HEK293T (cell line): ENCODE measurements at places on chromosomes 4 and X.

GRCh38 chr4:7660176-7661039, 225.7 kb upstream of the PSAPL1 start:
- no peak for DNase-seq

DNA sequence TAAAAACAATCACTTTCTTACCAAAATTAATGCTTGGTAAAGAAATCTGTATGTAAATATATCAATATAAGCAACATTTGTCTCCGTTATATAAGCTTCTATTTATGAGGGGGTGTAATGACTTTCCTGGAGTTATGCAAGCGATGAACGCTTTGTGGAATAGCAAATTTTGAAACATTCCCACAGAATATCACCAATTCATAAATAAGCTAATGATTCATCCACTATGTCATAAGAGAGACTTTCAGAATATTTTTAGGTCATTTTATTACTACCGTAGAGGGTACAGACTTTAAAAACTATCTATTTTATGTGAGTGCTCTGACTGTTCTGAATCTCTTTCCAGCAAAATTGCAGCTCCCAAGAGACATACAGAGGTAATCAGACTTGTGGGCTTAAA, 179.5 kb upstream of the FTHL17 start:
- DNase-seq, result no peak

- DNase-seq, result no peak
Observed at GRCh38 chr4:184932343-184932742, 85.9 kb upstream of the HELT start.

DNA sequence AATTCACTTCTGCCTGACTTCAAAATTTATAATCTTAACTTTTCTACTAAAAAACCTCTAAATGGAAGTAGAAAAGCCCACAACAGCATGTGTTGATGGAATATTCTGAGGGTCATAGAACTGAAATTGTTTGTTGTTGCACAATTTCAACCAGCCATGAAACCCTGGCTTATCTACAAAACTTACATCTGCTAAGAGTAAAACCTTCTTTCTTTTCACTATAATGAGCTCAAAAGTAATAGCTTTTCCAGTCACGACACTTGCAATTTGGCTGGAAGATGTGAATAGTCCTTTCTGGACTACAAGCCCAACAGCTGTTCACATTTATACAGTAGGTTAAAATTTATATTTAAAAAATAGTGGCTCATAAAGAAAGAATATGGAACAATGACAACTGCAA, 250.0 kb downstream of the GPAT3 start:
- no peak for DNase-seq

GRCh38 chrX:115494161-115494560, 66.8 kb upstream of the PLS3 start:
- no peak for DNase-seq

DNA sequence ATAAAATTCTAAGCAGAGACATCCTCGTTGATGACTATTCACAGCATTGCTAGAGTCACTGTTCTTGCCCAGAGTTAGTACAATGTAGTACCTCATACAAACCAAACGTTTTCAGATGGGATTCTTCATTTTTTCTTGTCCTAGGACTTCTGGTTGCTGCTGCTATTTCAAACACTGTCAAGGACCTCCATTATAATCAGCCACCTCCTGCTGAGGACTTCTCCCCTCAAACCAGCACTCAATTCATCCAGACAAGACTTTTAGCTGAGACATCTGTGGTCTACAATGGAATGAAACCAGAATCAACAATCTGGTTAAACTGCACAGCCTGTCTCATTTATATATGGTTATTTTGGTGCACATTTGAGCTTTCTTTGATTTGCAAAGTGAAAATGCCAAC, 1008.8 kb downstream of the STPG2 start:
- DNase-seq, result no peak

DNA sequence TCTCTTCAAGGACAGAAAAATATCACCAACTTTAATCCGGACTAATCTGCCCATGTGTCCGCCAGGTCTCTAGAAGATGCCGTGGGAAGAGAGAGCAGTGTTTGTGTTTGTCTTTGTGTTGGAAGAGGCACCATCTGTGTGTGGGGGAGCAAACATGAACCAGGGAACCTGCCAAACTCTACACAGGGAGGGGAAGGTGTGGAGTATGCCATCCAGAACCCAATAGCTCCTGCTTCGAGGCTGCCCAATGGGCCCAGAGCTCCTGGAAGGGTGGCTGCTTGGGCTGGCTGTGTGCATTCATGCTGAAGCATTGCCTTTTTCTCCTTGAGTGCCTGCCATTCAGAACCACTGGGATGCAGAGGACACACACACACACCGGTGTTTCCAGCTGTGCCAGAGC, 536.2 kb downstream of the MID1IP1 start:
- DNase-seq, result no peak

- DNase-seq, result no peak
Observed at GRCh38 chr4:23130845-23131244, 438.1 kb downstream of the GBA3 start.

DNA sequence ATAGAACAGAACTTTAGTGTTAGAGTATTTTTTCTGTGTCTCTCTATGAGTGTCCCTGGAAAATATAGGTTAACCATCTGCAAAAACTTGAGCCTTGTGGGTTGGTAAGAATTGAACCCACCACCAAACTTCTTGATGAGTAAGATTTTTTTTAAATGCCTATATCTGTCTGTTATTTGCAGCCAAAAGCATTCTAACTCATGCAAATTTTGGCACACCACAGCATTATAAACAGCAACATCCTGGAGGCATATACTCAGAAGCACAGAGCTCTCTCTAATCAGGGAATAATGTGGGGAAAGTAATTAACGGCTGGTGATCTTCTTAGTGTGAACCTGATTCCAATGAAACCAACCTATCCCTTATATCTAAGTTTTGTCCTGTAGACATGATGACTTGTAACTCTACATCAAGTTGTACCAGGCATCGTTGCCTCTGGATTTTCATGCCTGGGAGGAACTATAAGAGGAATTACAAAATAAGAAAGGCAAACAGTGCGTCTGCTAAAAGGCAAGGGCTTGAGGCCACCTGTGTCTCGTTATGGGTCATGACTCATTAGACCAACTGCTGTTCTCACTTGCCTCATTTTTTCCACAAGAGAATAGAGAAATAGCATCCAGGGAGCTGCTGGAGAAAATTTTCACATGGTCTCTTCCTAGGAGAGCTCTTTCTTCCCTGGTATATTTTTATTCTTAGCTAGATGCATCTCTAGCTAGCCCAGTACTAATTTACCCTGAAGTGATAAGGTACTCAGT, 202.4 kb downstream of the CHIC2 start:
- DNase-seq, result no peak

DNA sequence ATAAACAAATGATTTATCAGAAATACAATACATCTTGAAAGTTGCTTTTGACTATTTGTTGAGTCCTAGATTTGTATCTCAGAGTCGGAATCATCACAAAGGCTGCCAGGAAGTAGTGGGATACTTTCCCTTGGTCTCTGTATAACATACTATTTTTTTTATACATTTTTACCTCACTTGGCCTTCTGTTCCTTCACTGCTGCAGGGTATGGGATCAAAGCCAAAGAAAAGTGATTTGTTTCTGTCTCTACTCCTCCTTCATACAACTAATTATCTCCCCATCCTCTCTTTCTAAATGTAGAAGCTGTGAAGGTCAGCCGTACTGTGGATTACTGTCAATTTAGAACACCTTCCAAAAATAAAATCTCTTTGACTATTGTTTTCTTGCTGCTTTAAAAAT, 24.9 kb downstream of the PALLD start:
- DNase-seq, result no peak

DNA sequence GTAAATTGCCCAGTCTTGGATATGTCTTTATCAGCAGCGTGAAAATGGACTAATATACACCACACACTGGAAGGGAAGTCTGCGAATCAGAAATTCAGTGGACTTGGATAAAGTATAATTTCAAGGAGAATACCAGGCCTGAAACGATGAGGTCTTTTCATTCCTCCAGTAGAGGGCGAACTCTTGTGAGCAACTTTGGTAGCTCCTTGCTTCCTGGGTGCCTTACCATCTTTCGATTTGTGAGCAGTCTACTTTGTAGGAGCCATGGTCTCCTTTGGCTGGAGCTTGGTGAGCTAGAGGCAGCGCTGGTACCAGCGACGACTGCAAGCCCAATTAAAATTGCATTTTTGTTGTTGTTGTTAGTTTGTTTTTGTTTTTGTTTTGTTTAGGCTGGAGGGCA, 791.9 kb downstream of the FAT4 start:
- DNase-seq, result peak; percentile 7

DNA sequence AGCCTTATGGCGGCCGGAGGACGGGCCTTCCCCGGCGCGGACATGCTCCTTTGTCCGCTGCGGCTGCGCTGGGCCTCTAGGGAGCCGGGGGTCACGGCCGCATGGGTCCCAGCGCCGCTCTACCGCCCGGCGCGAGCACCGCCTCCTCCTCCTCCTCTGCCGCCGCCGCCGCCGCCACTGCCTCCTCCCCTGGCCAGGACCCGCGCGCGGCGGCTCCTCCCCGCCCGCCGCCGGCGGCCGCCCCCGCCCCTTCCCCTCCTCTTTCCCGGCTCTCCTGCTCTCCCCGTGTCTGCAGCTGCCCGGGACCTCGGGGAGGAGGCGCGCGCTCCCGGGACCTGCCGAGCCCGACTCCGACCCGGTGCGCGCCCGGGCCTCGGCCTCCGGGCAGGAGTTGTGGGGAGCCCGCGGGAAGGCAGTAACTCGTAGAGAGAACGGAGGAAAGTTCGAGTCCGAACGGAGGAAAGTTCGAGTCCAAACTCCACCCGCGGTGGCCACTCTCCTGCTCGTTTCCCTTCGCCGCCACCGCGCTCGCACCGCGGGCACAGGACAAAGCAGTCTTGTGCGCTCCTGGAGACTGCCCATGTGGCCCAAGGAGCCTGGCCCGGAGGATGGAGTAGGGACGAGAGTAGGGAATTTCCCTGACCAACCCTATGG, at the start of gene ADGRA3:
Gene ADGRA3 (minus strand): TSS at position 179 of the 654 bp plus-strand sequence. CDS start 282 bp downstream, outside the sequence.
- peak; percentile 61 for DNase-seq

- DNase-seq, result no peak
Observed at GRCh38 chr4:1359144-1359501, 12.1 kb downstream of the UVSSA start.

GRCh38 chr4:79852305-79852730, 220.7 kb downstream of the ANTXR2 start:
- no peak for DNase-seq

DNA sequence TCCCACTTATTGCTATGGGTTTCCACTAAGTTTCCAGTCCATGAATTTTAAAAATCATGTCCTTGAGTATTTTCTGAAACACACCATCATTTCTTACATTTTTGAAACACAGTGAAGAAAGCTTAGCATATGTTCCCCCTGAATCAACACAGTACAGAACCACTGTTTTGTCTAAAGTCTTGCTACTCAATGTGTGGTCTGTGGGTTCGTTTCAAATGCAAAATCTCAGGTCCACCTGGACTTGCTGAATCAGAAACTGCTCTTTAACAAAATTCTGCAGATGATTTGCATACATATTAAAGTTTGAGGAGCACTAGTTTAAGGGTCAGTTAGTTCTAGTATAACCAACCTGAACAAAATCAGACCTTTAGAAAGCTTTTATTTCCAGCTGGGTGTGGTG, 60.4 kb downstream of the SUPT20HL2 start:
- no peak for DNase-seq

DNA sequence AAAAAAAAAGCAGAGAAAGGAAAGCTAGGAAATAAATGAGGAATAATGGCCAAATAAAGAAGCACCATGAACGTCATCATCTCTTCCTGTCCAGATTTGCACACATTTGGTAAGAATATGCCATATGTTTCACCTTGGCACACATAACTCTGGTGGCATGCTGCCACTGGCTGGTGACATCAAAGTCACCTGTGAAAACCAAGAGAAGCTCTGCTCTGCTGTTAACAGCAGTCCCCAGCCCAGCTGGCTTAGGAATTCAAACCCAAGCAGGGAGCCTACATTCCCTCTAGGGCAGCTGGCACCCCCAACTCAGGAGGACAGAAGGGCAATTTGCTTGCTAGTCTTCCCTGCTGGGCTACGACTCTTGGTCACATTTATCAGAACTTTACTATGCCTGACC, 77.6 kb downstream of the RASL11B start:
- no peak for DNase-seq

- peak; percentile 17 for DNase-seq
Observed at GRCh38 chrX:3712870-3713224, 602 bp downstream of the PRKX start.

GRCh38 chr4:112410364-112410763, 105.6 kb downstream of the NEUROG2 start:
- DNase-seq, result no peak

GRCh38 chr4:173152104-173152503, 16.5 kb upstream of the GALNT7 start:
- no peak for DNase-seq

- DNase-seq, result no peak
Observed at GRCh38 chrX:80807606-80807991, 2.1 kb downstream of the BRWD3 start.

GRCh38 chr4:60089546-60090273, 1110.4 kb upstream of the ADGRL3 start:
- DNase-seq, result no peak

DNA sequence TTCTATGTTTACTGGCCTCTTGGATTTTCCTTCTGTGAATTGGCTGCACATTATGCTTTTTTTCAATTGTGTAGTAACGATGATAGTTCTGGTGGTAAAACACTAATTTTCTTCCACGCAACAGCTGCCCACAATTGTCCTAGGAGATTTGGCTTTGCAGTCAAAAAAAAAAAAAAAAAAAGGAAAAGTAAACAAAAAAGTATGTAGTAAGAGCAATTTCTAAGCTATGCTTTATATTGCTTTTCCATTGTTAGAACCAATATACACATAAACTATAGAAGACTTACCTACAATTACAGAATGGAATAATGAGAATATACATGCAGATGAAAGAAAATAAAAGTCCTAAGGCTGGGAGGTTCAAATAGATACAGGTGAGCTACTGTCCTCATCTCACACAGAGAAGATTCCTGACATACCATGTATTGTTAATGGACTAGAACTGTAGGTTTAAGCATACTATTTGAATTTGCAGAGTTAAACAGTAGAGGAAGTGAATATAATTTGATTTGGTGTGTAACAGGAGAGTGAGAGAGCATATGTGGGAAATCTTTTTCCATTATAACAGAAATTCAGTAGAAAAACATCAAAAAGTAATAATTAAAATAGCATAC, 976.2 kb downstream of the RAB28 start:
- DNase-seq, result no peak

DNA sequence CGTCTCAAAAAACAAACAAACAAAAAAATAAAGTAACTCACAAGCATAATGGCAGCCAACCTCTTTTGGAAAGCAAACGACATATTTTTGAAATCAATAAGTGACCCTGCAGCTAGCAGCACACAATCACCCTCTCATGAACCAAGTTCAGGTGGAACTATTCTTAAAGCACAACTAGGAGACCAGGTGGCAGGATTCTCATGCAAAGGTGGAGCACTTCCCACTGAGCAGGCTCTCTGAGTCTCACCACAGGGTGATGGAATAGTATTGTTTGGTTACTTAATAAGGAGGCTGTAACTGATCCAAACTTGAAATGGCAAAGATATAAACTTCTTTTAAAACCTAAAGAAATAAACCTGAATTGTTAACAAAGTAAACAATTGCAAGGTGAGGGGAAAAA, 1293.1 kb downstream of the PCDH19 start:
- no peak for DNase-seq
